NCI-H1092 (cell line): ENCODE measurements at places on chromosomes 11 and 22.
A peak's percentile ranks its signal among the peaks of the same experiment; 100 is the strongest.

DNA sequence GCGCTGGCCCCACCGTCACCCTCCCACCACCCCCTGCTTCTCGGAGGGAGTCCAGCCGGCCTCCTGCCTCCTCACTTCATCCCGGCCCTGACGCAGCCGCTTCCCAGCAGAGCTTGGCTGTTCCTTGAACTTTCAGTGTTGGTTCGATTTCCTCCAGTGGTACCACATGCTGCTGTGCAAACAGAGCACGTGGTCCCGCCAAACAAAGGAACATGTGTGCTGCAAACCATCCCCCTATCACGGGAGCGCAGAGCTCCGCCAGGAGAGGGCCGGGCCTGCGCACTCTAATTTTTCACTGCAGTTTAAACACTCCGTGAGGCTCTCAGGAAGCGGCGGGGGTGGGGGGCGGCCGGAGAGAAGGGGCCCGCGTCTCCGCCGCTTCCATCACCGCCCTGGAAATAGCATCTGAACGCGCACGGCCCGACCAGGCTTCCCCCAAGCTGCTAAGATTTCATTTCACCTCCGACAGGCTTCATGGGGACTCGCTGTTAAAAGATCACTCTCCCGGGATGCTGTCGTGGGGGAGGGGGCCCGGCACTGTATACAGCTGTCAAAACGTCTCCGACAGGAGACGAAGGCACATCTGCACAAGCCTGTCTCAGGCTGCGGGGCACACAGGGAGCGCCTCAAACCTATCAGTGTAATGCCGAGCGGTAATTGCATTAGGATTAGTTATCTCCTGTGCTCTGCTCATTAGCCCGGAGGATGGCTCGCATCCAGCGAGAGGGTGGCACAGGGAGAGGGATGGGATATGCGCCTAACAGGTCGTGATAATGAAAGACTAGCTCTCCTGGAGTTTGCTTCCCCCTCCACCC is 269.9 kb upstream of the SORL1-AS1 start:
- DNase-seq = peak; percentile 99

- no peak for DNase-seq
Observed at GRCh38 chr22:39649500-39650089, 79.0 kb downstream of the CACNA1I start.

DNA sequence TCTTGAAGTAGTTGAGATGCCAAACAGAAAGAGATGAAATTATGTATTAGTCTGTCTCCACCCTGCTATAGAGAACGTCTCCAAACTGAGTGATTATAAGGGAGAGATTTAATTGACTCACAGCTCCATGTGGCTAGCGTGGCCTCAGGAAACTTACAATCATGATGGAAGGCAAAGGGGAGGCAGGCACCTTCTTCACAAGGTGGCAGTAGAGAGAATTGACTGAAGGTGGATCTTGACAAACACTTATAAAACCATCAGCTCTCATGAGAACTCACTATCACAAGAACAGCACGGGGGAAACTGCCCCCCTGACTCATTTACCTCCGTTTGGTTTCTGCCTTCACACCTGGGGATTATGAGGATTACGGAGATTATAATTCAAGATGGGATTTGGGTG is 794.0 kb downstream of the CNTN5 start:
- no peak for DNase-seq

DNA sequence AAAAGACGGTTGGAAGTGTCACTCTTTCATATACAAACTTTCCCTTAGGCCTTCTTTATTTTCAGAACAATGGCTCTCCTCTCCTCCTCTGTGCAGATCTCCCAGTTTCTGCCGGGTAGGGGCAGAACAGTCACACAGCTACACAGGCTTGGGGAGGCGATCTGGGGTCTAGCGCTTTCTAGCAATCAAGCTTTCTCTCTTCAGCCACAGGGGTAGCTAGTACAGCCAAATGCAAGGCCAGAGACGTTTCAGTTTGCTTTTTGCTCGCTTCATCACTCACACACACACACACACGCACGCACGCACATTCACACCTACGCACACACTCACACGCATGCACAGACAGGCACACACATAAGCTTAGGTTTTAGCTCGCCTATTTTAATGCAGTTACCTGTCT is 104.3 kb downstream of the SPATA19 start:
- no peak for DNase-seq

DNA sequence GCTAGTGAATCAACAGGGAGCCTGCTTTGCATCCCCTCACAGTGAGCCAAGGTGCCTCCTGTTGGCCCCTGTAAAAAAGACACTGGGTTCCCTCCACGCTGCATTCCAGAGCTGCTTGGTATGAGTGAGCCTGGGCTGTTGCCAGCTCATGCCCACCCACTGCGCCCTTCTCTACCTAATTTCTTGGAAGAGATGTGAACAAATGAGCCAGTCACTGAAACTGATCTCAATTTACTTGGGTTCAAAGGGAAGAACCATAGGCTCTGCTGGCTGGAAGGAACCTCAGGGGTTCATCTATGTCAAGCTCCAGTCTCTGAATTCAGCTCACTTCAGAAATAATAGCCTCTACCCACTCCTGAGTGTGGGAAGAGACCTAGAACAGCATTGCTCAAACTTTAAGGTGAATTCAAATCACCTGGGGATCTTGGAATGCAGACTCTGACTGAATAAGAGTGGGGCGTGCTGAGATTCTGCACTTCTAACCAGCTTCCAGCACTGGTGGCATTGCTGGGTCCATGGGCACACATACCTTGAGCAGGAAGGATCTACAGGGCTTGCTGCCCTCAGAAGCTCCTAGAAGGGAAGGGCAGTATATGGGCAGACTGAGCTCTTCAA is 5.4 kb upstream of the TMPRSS4 start:
- no peak for DNase-seq

DNA sequence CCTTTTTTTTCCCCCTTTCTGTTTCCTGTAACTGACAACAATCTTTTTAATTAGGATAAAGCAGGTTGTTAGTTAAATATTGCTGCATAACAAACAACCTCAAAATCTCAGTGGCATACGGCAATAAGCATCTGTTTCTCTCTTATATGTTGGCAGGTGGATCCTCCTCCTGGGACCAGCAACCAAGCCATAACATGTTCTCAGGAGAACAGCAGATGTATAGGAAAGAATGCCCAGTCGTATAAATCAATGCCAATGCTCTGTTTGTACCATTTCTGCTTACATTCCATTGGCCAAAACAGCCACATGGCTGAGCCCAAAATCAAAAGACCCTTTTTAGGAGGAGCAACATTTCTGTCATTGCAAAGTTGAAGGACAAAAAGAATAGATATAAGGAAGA is 445.7 kb downstream of the AASDHPPT start:
- DNase-seq = no peak

DNA sequence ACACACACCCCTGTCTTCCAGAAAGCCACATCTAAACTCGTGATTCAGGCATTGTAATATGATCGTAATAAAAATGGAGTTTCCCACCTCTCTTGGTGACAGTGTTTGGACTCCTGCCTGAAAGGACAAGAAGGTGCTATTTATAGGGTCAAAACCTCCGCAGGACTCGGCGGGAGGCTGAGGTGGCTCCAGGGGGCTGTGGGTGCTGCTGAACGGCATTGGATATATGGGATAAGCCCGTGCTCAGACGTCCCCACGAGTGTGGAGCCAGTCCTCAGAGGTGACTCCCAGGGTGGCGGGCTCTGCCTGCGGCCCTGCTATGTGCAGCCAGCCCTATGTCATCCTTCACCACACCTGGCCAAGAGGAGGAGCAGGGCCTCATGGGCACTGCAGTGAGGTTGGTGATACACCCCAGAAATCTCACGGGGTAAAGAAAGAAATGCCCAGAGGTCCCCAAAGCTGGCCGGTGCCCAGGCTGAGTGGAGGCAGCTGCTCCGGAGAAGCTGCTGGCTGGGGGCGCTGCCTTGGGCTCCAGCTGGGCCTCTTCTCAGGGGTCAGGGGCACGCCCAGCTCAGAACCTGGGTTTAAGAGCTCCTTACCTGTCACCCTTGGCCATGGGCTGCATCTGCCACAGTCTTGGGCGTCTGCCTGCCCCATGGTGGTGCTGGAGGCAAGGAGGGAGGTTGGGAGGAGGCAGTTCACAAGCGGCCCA is 5.1 kb upstream of the OSBPL5 start:
- no peak for DNase-seq

DNA sequence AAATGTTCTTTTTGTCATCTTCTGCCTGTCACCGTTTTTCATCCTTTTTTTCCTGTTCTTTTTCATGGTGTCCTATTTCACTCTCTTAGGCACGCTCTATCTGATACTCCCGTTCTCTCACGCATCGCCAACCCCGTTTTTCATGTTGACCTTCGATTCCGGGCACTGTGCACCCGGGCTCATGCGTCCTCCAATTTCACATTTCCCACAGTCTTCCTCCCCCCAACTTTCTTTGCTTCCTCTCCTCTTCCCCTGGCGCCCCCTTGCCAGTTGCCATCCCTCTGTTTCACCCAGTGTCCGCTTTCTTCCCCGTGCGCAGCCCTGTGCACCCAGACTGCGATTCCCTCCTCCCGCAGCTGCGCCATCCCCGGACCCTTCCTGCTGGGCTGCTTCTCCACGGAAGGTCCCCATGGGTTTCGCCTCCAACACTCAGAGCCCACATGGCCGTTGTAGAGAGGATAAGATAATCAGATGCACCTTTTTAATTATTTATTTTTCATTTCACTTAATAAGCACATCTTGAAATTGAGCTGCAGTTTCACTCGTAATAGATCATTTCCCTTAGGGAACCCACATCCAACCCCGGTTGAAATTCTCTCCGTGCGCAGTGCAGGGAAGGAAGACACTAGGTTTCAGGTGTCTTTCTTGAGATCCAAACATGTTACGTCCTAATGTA is 791.1 kb downstream of the NTM start:
- no peak for DNase-seq

DNA sequence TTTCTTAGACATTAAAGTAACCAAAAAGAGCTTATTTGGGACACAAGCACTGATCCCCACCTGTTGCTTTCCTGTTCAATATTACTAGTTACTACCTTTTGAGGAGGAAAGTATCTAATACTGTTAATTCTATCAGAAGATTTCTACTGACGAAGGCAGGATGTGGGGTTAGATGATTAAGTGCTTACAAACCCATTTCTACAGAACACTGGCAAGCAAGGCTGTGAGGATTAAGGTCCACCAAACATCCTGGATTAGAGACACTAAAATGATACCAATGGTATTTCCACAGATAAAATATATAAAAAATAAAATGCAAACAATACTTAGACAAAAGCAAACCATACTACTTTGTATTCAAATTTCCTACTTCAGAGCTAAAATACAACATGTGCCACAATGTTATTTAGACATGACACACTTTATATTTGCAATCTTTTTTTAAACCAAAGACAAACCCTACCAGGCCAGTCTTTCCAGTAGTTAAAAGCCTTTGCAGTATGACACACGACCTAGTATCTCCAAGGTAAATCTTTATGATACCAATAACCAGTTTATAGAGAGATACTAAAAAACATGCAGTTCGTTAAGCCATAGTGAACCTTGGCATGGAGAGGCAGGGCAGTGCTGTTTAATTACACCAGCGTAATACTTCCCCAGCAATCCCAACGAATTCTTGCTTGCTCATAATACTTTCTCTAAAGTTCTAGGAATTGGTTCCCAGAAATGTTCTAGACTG is 71.2 kb upstream of the TP53AIP1 start:
- no peak for DNase-seq

- no peak for DNase-seq
Observed at GRCh38 chr22:46312056-46312455, 15.4 kb downstream of the GTSE1 start.

- DNase-seq = no peak
Observed at GRCh38 chr11:45675646-45676045, 10.2 kb upstream of the CHST1 start.

DNA sequence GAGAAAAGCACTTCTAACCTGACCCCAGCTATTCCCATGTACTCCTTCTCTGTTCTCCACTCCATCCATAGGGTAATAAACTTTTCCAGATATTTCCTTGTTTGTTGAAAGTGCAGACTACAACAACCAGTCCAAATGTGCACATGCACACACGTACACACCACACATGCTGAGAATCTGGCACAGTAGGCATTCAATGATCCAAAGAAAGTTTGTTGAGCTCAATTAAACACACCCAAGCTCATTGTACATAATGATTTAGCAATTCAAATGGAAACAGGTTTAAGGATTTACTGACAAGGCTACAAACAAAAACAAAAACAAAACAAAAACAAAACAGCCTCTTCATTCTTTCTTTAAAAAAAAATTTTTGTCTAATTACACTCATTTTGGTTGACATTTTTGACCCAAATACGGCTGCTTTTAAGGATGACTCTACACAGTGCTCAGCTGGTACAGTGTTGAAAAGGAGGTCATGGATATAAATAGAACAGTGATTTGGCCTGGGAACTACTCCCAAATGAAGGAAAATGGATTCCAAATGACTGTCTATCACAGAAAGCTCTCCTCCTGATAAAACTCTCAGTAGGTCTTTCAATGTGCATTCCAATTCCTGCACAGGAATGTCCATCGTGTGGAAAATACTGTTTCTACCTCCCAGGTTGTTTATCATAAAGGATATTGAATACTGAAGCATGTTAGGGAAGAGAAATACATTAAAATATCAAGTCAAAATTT is 232.2 kb downstream of the GUCY1A2 start:
- no peak for DNase-seq

GRCh38 chr11:66762088-66762487 is 33.1 kb upstream of the SPTBN2 start:
- no peak for DNase-seq

DNA sequence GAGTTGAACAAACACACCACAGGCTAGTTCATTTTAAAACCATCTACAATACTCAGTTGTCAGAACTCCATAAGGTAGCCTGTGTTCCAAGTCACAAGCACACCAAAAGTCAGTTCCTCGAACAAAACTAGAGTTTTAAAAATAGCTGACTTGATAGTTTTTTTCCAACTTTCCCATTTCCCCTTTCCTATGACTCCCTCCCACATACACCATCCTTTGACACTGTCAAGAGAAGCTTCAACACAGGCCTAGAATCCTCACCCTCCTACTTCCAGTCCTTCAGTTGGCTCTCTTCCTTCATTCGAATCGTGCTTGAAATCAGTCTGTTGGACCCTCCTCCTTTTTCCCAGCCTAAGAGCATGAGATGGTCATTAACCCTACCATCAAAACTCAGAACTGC is 105.7 kb upstream of the AKIP1 start:
- DNase-seq = no peak

- DNase-seq = no peak
Observed at GRCh38 chr11:68589547-68590216, 94.7 kb upstream of the GAL start.

- peak; percentile 8 for DNase-seq
Observed at GRCh38 chr11:108538022-108538424, 39.8 kb upstream of the POGLUT3 start.
